ENCODE measurements at places on chromosomes 13 and 19. TPM values are rescaled to one million over a fixed set of nuclear protein-coding genes. Genes with fewer than 3 reads are reported as not detected.

The TJP3 gene
- under 0.01 TPM for total RNA-seq

The MBD3L2 gene
- not detected for total RNA-seq

The GRK1 gene
- total RNA-seq, result not detected

The ZNF665 gene
- total RNA-seq, result 5.4 TPM

The OCEL1 gene
- 2.2 TPM for total RNA-seq

The NUDT15 gene
- 6.5 TPM for total RNA-seq

The PSENEN gene
- 9.1 TPM for total RNA-seq

The ERICH4 gene
- not detected for total RNA-seq

The SIGLEC8 gene
- total RNA-seq, result not detected

The SHISA7 gene
- total RNA-seq, result not detected

The FCER2 gene
- total RNA-seq, result not detected

The JUND gene
- 71.4 TPM for total RNA-seq

The TNFSF13B gene
- 5.5 TPM for total RNA-seq

The LPAR6 gene
- total RNA-seq, result 7.9 TPM

The KLK4 gene
- not detected for total RNA-seq

The DPY19L3 gene
- 15.8 TPM for total RNA-seq

The LILRA1 gene
- total RNA-seq, result not detected

The CACTIN gene
- total RNA-seq, result 23.8 TPM

The KLK11 gene
- total RNA-seq, result 0.17 TPM

The SPTBN4 gene
- 11.4 TPM for total RNA-seq

The CD209 gene
- total RNA-seq, result not detected

The ATP12A gene
- not detected for total RNA-seq

The PLVAP gene
- total RNA-seq, result not detected

The SLC10A2 gene
- not detected for total RNA-seq

The CEACAM7 gene
- total RNA-seq, result not detected

The NDUFA13 gene
- total RNA-seq, result 561 TPM

The ZNF418 gene
- 9.1 TPM for total RNA-seq

The FLT3 gene
- not detected for total RNA-seq

The RDH8 gene
- not detected for total RNA-seq

The LGALS4 gene
- 0.09 TPM for total RNA-seq

The IGFL3 gene
- total RNA-seq, result not detected

The POLRMT gene
- 17.2 TPM for total RNA-seq

The CLEC17A gene
- 0.09 TPM for total RNA-seq

The ARRDC5 gene
- total RNA-seq, result not detected

The LSR gene
- total RNA-seq, result 0.47 TPM

The UTP14C gene
- 10.2 TPM for total RNA-seq

The ELSPBP1 gene
- total RNA-seq, result not detected

The TRAPPC5 gene
- 218 TPM for total RNA-seq

The TEAD2 gene
- total RNA-seq, result 18.5 TPM

The SERTAD3 gene
- 21.0 TPM for total RNA-seq

The CLEC4M gene
- total RNA-seq, result not detected

The LHB gene
- total RNA-seq, result not detected

The FEM1A gene
- total RNA-seq, result 6.3 TPM

The IGFL1 gene
- not detected for total RNA-seq

The FPR3 gene
- total RNA-seq, result not detected

The ZNF470 gene
- total RNA-seq, result 5.8 TPM
